ENCODE measurements at places on chromosomes 6 and 20.
A peak's percentile ranks its signal among the peaks of the same experiment; 100 is the strongest.

DNA sequence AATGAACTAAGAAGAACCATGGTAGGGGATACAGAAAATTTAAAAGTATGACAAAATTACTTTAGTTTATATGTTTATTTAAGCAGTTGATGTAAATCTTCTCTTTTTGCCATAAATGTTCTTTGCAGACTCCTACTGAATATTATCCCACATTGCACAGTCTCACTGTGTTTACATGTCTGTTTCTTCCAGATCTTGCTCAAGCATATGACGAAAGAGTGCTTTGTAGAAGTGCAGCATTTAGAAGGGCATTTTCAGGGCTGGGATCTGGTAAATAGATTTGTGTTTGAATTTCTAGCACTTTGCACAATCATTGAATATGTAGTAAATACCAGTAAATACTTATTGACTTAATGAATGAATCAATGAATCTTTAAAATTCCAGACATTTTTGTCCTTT is 152.0 kb upstream of the EPHA7 start:
- DNase-seq, result no peak

DNA sequence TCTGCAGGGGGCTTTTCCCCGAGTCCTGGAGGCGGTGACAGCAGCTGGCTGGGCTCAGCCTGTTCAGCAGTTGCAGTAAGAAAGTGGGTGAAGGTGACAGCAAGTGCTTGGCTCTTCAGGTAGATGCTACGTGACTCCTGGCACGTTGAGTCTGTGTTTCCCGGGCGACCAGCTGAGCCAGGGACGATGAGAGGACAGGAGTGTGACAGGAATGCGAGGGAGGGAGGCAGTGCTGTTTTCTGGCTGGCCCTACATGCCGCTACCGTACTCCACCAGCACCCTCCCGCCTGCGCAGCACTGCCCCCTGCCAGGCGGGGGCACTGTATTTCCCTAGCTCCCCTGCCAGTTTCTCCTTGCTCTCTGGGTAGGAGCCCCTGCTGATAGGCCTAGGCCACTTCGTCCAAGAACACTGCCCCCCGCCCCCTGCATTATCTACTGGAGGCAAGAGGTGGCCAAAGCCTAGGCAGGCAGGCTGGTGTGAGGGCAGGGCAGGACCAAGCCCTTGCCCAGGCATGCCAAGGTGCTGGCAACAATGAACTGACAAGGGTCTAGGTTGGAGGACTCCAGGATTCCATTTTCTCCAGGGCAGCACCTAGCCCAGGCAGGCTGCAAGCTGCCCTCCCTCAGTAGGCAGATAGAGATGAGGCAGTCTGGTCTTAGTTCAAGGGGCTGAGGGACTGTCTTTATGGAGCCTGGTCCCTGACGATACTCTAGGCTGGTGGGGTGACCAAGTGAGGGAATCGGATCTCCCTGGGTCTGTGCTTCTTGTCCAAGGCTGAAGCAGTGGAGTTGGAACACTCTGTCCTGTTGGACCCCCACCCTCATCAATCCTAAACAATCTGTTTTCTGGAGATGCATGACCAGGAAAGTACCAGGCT is 19.2 kb downstream of the MRPS18A start:
- peak; percentile 40 for DNase-seq

DNA sequence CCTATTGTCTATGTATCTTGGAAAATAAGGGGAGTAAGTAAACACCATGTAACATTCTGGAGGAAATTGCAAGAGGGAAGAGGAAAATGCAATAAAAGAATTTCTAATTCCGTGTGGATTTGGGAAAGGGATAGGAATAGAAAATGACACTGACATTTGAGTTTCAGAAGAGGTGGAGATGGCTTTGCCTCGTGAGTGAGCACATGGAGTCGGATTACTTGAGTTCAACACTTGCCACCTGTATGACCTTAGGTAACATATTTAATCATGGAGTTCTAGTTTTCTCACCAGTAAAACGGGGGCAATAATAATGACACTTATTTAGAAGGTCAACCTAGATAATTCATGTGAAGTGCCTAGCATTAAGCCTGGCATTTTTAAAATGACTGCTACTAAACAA is 10.8 kb upstream of the PBOV1 start:
- no peak for DNase-seq

- DNase-seq, result no peak
These were observed 15.2 kb downstream of the CTCFL start for GRCh38 chr20:57509665-57510237.

- DNase-seq, result no peak
These were observed 32.8 kb downstream of the KIF25 start for GRCh38 chr6:168030218-168030746.

- DNase-seq, result no peak
These were observed 130.8 kb downstream of the SOBP start for GRCh38 chr6:107620732-107621131.

DNA sequence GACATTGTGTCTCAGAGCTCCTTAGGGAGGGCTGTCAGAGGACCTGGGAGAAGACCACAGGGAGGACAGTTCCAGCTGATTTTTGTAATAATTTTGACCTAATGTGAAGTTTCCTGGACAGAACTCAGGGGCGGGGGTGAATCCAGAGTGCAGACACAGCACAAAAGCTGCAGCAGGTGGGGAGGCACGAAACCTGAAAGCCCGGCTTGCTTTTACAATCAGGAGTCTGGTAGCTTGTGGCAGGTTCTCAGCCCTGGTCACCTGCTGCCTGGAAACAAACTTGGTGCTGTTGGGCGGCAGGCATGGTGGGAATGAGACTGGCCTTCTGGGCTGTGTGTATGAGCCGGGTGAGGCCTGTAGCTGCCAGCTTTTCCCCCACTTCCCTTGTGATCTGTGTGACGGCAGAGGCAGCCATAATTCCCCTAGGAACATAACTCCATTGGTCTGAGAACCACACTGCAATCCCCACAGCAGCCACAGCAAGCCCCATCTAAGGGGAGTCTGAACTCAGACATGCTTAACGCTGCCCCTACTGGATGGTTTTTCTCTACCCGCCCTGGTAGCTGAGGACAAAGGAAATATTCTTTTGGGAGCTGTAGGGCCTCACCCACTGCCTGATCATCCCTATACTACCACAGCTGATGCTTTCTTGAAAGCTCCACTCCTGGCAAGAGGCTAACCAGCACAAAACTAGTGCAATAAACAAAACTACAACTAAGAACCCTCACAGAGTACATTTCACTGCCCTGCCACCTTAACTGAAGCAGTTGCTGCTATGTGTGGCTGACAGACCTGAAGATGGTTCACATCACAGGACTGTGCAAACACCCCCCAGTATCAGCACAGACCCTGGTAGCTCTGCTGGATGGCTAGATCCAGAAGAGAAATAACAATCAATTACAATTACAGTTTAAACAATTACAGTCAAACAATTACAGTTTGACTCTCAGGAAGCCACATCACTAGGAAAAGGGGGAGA is 1055.1 kb upstream of the GJE1 start:
- DNase-seq, result no peak

DNA sequence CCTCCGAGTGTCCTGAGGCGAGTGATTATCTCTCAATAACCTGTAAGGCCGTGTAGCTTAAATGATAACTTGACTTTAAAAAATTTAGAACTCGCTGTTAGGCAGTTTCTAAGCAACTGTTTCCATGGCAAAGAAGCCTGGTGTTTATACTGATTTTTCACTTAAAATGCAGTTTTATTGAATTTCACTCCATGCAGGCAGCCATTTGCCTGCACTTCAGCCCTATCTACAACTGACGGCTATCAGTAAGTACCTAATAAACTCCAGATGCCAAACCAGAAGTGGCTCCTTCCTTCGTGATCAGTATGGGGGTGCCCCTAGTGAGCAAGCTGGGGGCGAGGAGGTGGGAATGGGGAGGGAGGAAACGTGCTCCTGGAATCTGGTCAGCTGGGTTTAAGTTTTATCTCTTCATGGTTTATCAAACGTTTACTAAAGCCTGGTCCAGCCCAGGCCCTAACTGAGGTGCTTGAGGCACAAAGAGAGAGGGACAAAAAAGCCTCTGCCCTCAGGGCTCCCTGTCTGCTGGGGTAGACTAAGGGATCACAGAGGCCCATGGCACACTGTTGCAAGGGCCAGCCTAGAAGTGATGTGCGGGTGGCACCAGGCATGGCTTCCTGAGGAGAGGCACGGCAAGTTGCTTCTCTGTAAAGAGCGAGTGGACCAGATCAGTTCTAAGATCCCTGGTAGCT is 45.5 kb downstream of the TTI1 start:
- DNase-seq, result no peak

DNA sequence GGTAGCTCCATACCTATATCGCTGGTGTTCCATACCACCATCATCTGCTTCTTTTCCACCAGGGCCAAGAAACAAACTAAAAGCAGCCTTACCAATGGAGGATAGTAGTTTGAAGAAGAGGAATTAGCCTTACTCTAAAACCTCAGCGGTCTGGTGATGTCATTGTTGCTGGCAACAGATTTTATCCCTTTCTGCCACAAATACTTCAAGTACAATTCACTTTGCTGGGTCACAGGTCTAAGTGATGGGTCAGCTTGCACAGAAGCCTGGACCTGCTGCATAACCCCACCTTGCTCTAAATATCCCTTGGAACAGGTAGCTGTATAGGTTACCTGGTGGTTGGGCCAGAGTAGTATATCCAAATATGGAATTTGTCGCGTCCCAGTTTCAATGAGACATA is 53.2 kb upstream of the THEMIS start:
- no peak for DNase-seq

Data from midbrain (tissue), 1 donor.